NCI-H748 treated with DMSO at 0.1 percent for 48 hours (cell line): ENCODE measurements at places on chromosomes 7 and 10.
A peak's percentile ranks its signal among the peaks of the same experiment; 100 is the strongest.

- no peak for DNase-seq
These were observed 418.2 kb upstream of the AKR1E2 start for GRCh38 chr10:4407783-4408182.

- no peak for DNase-seq
These were observed 28.5 kb upstream of the TRIM24 start for GRCh38 chr7:138431517-138431916.

DNA sequence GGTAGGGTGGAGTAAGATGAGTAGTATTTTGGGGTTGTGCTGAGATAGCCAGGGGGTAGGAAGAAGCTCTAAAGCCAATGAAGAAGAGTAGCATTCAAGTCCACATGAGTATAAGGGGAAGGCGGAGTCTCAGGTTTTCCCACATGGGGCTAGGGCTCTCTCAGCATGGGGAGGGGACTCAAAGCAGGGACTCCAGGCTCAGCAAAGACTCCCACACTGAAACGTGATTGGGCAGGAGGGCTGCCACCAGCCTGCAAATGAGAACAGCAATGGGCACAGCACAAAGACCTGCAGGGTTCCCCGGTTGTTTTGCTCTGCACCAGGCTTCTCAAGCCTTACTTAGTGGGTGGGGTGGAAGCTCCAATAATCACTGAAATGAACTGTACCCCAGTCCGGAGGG, 1.5 kb upstream of the NRAP start:
- no peak for DNase-seq

GRCh38 chr10:73926152-73926764, 15.3 kb downstream of the PLAU start:
- DNase-seq, result no peak

- peak; percentile 32 for DNase-seq
These were observed 281.1 kb downstream of the CCDC3 start for GRCh38 chr10:12720217-12720981.

DNA sequence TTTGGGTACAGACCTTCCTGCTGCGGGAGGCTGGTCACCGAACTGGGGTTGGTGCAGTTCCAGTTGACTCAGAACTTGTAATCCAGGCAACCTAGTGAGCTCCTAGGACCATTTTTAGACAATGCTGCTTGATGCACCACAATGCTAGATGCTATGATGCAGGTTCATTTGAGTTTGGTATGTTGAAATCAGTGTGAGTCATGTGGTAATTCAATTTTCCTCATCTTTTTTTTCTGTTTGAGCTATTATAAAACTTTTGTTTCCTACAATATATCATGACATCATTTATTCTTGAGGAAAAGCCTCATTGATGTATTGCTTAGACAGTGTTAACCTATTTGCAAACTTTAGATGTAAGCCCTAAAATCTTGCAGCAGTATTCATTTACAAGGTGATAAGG, 40.9 kb upstream of the MTPN start:
- no peak for DNase-seq

DNA sequence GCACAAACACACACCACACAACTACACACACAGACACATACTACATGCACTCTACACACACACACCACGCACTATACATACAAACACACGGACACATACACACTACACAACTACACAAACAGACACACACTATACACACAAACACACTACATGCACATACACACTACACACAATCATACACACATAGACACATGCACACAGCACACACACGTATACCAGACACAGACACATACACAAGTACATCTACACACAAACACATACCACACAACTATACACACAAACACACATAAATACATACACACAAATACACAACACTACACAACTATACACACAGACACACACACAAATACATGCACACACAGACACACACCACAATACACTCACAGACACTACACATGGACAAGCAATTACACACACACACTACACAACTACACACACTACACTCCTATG, 4.6 kb downstream of the GPR15LG start:
- no peak for DNase-seq

- DNase-seq, result no peak
These were observed 122.5 kb upstream of the MBL2 start for GRCh38 chr10:52895059-52895458.
